T follicular helper cell (primary cell): ENCODE measurements at places on chromosomes 2 and 18.

DNA sequence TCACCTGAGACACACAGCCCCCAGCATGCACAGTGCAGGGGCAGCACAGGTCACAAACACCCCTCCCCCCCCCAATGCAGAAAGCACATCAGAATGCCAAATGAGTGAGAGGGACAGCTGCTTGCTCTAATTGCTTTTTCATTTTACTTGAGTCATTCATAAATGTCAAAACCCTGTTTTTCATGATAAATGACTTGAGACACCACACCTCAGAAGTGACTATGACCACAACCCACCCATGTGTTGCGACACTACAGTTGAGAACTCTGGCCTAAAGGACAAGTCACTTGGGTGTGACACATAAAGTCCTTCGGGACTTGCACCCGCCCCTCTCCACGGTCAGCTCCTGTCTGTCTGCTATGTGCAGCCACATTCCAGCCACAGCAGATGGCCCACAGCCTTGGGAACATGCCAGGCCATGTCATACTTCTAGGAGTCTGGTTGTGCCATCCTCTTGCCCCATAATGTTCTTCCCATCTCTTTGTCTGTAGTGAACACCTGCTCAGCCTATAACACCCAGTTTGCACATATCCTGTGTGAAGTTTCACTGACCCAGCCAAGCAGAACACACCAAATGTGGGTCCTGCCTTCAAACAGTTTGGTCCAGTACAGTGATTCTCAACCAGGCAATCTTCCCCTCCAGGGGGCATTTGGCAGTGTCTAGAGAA lies 30.2 kb upstream of the RIOK3 start:
- no peak for DNase-seq

DNA sequence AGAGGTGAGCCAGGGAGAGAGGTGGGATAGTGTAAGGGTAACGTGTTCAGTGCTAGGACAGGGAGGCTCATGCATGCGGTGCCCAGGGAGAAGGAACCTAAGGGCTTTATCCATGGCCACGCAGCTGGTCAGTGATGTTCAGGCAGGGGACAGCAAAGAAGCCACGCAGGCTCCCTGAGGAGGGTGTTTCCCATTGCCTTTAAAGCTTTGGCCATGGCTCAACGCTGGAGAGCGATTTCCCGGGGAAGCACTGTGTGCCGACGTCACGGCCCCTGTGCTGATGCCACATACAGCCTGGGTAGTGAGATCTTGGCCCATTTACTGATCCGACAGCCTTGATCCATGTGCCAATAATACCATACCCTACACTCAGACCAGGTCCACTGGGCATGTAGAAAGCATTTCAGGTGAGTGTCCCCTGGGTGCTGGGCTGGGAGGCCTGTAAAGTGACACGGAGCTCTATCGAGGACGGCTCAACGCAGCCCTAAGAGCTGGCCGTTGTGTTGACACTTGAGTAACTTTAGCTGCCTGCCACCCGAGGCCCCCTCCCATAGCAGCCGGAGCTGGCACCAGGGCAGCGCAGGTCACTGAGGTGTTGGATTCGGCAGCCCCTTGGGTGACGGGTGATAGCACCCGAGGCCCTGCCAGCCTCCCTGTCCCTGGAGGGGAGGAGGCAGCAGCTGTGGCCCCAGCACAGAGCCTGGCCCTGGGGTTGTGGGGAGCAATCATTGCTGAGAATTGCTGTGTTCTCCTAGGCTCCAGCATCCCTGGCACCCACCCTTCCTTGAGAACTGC lies 41.4 kb downstream of the PDIA6 start:
- DNase-seq: no peak

GRCh38 chr2:169746240-169746639 lies 12.6 kb downstream of the KLHL23 start:
- no peak for DNase-seq

DNA sequence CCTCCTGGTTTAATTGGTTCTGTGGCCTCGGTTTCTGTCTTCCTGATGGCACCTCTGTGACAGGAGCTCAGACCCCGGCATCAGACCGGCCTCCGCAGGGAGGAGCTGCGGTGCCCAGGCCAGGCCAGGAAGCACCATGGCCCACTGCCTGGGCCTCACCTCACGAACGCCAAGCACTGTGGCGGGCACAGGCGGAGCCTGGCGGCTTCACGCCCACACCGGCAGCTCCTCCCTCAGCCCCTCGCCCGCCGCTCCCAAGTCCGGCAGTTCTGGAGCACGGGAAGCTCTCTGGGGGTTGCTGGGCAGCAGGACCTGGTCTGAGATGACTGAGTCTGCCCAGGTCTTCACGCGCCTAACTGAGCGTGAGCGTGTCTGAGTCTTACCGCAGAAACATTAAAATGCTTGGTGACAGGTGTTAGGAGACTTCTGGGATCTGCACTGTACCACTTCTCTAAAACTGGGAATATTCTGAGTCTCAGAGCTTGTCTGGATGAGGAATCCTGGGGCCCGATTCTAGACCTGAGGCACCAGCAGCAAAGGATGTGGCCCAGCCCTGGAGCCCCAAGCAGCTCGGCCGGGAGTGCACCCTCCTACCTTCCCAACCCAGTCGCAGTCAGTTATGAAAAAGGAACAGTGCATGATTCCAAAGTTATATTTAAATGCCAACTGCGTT lies 21.9 kb downstream of the RTP5 start:
- no peak for DNase-seq

DNA sequence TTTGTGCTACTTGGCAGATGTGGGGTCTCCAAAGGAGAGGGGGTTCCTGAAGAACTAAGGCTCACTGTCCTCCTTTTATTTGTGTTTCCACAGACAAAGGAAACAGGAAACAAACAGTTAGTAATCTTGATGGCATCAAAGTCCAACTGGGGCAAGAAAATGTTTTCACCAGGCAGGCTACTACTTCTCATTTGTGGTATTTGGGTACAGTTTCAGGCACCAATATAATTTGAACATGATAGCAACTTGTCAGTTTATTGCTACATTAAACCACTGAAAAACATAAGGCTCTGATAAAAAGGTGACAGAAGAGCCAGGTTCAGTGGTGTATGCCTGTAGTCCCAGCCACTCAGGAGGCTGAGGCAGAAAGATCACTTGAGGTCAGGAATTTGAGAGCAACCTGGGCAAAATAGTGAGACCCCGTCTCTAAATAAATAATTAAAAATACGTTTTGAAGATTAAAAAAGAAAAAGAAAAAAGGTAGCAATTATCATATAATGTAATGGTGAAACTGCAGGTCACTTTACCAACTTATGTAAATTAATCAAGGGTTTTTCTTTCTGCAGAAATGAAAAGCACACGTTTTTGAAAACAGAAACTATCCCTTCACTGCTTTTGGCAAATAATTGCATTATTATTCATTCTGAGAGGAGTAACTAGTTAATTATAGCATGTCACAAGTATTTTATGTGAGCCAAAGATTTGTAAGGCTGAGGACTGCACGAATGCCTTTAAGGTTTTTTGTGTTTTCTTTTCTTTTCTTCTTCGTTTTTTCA lies 157.5 kb upstream of the CAVIN2 start:
- no peak for DNase-seq

GRCh38 chr2:69918401-69918800 lies 3.5 kb downstream of the MXD1 start:
- DNase-seq: no peak

DNA sequence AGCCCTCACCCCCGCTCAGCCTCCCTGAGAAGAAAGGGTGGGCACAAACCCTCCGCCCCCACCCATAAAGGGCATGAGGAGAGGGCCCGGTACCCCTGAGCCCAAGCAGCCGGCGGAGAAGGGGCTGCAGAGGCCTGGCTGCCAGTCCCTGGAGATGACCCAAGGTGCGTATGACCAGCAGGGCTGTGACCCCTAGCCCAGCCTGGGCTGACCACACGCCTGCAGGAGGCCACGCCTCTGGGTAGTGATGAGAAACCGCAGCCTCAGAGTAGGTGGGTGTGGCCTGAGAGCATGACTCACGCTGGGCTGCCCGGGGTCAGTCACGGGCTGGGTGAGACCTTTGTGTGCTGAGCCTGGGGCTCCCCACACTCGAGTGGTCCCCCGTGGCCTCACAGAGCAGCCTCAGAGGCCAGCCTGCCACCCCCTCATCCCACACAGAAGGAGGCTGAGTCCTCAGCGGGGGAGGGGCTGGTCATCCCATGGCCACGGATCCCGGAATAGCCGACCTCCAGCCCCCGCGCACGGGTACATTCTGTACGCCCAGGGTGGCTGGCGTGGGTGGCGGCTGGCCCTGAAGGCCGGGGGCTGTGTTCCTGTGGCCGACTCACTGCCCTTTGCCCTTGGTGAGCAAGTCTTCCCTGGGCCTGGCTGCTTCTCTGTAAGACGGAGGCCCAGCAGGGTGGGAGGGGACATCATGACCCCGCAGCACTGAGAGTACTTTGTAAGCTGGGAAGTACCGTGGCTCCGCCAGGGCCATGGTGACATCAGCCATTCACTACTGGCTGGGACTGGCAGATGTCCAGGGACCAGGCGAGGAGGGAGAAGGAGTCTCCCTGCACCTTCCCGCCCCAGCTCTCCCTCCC lies 110.8 kb upstream of the OTOS start:
- no peak for DNase-seq

DNA sequence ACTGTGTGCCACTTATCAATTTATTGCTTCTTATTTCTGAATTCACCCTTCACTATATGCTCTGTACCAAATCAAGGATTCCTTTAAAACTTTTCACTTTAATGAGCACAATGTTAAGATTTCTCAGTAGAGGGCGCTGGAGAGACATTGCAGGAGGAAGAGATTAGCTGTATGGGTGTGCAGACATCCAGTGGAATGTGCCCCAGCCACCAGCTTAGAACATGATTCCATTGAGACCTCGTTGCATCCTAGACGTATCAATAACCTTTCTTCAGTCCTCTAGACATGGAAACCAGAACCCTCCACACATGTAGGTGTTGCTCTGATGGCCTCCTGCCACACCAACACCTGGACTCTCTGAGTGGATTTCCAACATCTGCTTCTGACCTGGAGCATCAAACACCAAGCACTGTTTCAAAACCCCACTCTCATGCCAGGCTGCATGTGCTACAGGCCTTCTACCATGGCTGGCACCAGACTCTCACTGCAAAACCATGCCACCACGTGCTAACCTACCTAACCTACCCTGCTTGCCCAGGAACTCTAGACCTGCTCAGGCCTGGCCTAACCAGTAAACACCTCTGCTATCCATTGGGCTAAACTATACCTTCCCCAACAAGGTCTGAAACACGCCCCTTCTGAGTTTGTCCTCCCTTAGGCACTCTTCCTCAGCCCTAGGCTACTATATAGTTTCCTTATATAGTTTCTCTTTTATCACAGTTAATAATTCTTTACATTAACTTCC lies 633.2 kb upstream of the PKDCC start:
- DNase-seq: no peak

DNA sequence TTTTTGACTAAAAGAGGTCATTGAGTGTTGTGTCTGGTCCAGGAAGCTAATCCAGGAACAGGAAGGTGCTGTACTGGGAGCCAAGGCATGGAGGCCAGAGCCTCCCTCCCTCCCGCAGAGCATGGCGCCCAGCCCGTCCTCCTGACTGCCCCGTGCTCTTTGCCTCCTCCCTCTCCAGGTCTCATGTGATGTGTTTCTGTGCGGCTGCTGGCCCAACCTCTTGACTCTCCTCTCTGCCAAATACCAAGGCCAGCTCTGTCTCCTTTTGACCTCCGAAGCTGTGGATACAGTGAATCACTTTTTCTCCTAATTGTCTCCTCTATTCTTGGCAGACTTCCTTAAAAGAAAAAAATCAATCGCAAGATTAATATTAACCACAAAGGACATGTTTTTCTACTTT lies 284.1 kb downstream of the PHLPP1 start:
- DNase-seq: no peak

- DNase-seq: no peak
These were observed 5.7 kb downstream of the ANTXR1 start for GRCh38 chr2:69018678-69019095.

GRCh38 chr2:160269365-160269764 lies 69.3 kb upstream of the ITGB6 start:
- no peak for DNase-seq

GRCh38 chr2:127078028-127078427 lies 28.9 kb downstream of the BIN1 start:
- DNase-seq: no peak

GRCh38 chr18:38933910-38934510 lies 1368.4 kb upstream of the CELF4 start:
- no peak for DNase-seq
